ENCODE measurements at places on chromosomes 6 and 20.

DNA sequence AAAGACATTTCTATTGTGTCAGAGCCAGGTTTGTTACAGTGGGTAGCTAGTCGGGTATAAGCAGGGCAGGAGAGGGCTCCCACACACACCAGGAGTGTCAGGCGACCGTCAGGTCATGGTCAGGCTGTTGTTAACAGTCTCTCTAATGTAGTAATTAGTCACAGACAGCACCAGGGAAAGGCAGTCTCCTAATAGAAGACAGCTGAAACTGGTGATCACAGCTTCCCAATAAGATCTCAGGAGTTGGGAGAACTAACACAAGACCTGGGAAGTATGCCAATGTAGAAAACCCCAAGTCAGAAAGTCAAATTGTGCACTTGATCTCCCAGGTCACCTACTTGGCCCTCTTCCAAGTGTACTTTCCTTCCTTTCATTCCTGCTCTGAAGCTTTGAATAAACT, 53.0 kb upstream of the GPR6 start:
- DNase-seq: no peak

GRCh38 chr6:167831281-167831828, 4.6 kb downstream of the AFDN start:
- no peak for DNase-seq

GRCh38 chr6:15440040-15440439, 194.2 kb downstream of the JARID2 start:
- DNase-seq: no peak

- DNase-seq: no peak
These were observed 50.9 kb downstream of the MAP7 start for GRCh38 chr6:136499370-136499769.

- no peak for DNase-seq
These were observed 85.1 kb upstream of the PTPN1 start for GRCh38 chr20:50425076-50425475.

DNA sequence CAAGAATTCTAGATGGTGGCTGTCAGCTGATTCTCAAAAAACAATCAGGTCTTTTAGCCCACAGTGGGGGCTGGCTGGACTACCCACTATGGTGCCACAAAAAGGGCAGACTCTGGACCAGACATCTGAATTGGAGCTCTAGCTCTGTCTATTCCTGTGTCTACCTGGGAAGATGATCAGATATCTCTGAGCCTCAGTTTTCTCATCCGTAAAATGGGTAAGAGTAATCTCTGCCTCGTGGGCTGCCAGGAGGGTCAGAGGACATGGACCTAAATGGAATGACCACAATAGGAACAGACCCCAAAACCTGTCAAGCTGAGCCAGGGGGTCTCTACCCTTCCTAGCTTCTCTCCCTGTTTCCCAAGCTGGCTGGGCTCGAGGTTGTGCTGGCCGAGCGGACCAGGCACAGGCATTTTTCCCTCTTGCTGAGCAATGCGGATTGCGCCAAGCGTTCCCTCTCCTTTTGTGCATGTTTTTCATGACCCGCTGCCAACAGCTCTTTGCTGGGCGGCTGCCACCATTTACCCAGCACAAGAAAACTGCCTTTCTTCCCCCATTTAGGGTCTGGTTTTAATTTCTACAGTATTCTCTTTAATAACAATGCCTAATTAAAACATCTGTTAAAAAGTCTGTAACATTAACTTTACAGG, 74.7 kb upstream of the MAFB start:
- DNase-seq: no peak

DNA sequence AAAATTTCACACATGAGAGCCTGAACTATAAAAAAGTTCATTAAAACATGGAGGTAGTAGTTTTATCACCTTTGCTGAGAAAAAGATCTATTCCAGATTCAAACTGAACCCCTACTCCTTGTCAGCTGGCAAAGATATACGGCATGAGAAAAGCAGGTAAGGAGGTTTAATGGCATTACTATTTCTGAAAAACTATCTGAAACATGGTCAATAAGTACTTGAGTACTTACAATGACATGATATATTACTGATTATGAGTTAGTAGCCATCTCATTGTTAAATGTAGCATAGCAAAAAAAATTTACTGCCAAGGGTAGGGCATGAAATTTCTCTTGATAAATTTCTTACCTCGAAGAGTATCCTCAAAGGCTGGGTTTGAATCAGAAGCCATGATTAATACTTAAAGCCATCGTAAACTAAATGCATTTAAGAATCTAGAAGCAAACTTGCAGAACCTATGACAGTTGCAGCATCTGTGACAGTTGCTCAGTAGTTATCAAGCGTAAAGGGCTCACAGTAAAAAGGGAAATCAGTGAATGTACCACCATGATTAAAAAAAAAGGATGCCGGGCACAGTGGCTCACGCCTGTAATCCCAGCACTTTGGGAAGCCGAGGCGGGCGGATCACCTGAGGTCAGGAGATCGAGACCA, 8.7 kb downstream of the SLC17A5 start:
- DNase-seq: no peak

- DNase-seq: no peak
These were observed 3.5 kb downstream of the PIGU start for GRCh38 chr20:34673412-34673811.

- DNase-seq: no peak
These were observed 55.6 kb downstream of the NOX3 start for GRCh38 chr6:155399745-155400653.

- DNase-seq: no peak
These were observed 36.0 kb downstream of the ARFGEF2 start for GRCh38 chr20:48957533-48957932.

- DNase-seq: no peak
These were observed 42.8 kb downstream of the MMS22L start for GRCh38 chr6:97240222-97240621.

DNA sequence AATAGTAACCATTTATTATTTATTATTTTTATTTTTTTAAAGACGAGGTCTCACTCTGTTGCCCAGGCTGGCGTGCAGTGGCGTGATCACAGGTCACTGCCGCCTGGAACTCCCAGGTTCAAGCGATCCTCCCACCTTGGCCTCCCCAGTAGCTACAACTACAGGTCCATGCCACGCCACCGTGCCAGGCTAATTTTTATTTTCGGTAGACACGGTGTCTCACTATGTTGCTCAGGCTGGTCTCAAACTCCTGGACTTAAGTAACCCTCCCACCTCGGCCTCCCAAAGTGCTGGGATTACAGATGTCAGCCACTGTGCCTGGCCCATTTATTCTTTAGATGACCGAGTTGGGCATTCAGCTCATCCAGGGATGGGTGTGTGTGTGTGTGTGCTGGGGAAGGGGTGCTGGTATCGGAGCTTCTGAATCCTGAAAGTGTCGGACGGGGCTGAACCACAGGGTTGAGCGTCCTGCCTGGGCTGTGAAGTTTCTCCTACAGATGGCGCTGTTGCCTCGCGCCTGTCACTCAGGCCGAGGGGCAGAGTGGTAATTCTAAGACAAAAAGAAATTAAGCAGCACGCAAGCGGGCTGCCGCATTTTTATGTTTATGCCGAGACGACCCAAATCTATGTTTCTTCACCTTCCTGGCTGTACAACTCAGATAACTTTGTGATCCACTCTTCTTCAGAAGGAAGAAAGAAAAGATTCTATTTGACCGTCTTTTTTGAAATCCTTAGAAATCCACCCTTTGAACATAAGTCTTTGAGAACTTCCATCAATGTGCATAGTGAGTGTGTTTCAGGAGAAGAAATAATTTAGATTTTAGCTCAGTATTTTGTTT, 252.8 kb downstream of the CDH26 start:
- DNase-seq: peak; percentile 84

DNA sequence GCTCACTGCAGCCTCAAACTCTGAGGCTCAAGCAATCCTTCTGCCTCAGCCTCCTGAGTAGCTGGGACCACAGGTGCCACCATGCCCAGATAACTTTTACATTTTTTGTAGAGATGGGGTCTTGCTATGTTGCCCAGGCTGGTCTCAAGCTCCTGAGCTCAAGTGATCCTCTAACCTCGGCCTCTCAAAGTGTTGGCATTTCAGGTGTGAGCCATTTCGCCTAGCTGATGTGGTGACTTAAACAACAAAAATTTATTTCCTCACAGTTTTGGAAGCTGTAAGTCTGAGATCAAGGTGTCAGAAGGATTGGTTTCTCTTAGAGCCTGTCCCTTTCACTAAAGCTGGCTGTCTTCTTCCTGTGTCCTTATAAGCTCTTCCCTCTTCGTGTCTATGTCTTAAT, 15.0 kb upstream of the JARID2 start:
- DNase-seq: no peak

DNA sequence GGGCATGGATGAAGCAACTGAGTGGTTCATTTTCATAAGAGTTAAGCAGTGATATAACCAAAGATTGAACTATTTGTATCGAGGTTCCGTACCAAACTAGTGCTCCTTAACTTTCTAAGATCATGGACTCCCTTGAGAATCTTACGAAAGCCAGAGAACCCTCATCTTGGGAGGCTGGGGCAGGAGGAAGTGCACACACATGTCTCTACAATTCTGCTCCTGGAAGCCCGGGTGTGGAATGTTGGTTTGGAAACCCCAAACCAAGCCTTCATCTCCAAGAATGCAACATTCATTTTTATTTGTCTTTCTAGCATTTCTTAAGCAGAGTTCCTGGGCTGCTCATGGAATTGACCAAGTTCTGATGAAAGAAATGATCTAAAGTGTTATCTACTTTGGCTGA, 250.5 kb upstream of the PRND start:
- no peak for DNase-seq

GRCh38 chr20:62181808-62182207, 1.0 kb upstream of the MTG2 start:
- DNase-seq: no peak

GRCh38 chr6:8434727-8435092, 635 bp downstream of the SLC35B3 start:
- no peak for DNase-seq

Measured in nephron progenitor cell (in vitro differentiated cells).